ENCODE measurements at places on chromosomes 3 and 15. TPM values are rescaled to one million over a fixed set of nuclear protein-coding genes. Genes with fewer than 3 reads are reported as not detected.
A peak's percentile ranks its signal among the peaks of the same experiment; 100 is the strongest.

Gene DHFR2
- total RNA-seq: 8.2 TPM

GRCh38 chr3:131193641-131194238, 167.1 kb downstream of the NEK11 start:
- peak; percentile 59 for DNase-seq

GRCh38 chr3:45972534-45973402, 22.9 kb downstream of the FYCO1 start:
- DNase-seq: peak; percentile 93

- DNase-seq: peak; percentile 34
Measured at GRCh38 chr3:13019243-13020095, 53.8 kb downstream of the IQSEC1 start.
